ENCODE measurements at places on chromosomes 3 and 15.

- DNase-seq = peak; percentile 37
These were observed 2.0 kb downstream of the GP5 start for GRCh38 chr3:194396859-194397756.

DNA sequence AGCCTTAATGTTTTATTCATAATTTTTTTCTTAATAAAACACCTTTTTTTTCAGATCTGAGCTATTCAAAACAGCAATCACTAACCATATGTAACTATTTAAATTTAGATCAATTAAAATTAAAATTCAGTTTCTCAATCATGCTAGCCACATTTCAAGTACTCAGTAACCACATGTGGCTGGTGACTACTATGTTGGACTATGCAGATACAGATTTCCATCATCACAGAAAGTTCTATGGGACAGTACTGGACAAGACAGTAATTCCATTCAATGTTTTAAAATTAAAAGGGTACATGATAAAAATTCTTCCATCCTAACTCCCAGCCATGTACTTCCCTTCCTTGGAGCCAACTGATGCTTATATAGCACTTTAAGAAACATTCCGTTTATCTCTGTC is 119.3 kb downstream of the GLDN start:
- DNase-seq = no peak

- no peak for DNase-seq
These were observed 2.2 kb downstream of the HOMER2 start for GRCh38 chr15:82950295-82950694.

GRCh38 chr3:35707904-35708303 is 68.6 kb downstream of the ARPP21 start:
- no peak for DNase-seq

DNA sequence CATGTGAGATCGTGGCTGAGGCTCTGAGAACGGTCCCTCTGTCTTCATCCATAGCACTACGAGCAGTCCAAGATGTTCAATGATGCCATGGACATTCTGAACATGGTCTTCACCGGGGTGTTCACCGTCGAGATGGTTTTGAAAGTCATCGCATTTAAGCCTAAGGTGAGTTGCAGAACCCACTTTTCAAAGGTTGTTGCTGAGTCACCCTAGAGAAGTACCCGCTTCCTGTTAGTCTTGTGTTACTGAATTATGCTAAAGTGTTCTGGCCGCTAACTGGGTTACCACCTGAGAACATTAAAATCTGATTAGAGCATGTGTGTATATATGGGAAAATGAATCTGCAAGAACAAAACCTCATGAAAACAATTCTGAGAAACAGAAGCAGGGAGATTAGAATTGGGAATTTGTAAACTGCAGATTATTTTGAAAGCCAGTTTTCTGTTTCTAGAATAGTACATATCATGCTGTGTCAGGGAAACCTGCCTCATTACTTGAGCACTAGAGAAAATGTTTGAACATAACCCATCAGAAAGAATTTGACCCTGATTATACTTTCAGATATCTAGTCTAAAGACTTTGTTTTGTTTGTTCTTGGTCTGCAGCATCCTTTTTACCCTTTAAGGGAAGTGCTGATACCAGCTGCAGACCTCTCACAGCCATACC is 92.6 kb downstream of the CHDH start:
- DNase-seq = peak; percentile 42
